ENCODE measurements at places on chromosomes 2 and 18. TPM values are rescaled to one million over a fixed set of nuclear protein-coding genes. Genes with fewer than 3 reads are reported as not detected.
A peak's percentile ranks its signal among the peaks of the same experiment; 100 is the strongest.

DNA sequence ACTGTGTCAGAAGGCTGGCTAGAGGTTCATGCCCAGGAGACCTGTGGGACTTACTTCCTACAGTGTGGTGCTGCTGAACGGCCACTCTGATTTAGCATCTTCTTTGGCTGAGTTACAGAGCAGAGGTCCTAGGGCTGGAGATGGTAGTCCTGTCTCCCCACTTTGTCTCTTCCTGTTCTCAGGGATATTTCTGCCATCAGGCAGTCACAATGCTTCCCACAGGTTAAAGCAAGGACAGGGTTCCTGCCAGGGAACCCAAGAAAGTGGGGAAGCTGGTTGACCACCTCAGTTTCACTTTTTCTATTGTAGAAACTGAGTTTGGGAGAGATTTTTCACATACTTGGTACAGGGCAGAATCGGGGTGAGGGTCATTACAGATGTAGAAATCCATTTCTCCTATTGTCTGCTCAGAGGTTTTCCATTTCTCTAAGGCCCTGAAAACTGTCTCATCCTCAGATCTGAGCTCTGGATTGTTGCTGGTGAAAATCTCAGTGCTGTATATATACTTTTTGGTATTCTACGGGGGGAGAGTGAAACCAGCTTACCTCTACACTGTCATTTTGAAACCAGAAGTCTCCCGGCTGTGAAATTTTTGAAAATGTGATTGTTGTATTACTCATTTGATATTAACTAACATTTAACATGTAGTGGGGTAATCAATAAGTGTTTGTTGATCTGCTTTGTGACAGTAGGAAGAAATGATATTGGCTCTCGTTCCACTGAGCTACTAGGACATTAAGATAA is 37.0 kb upstream of the MEP1B start:
- DNase-seq = no peak

The MRPL30 gene
- 78.0 TPM for total RNA-seq

The CFC1B gene
- not detected for total RNA-seq

DNA sequence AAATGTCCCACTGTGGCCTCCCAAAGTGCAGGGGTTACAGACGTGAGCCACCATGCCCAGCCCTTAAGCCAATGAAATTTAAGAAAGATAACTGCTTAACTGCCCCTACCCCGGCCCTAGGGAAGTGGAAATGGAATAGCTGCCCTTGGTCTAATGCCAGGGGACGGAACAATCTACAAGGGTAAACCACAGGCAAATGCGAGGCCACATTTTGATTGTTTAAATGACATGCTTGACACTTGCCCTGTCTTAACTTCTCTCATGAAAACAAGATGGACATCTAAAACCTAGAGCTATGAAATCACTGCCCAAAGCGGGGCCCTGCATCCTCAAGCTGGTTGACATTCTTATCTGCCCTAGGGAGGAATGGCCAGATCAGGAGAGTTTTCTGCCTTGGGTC is 5.5 kb upstream of the ITSN2 start:
- DNase-seq = no peak

DNA sequence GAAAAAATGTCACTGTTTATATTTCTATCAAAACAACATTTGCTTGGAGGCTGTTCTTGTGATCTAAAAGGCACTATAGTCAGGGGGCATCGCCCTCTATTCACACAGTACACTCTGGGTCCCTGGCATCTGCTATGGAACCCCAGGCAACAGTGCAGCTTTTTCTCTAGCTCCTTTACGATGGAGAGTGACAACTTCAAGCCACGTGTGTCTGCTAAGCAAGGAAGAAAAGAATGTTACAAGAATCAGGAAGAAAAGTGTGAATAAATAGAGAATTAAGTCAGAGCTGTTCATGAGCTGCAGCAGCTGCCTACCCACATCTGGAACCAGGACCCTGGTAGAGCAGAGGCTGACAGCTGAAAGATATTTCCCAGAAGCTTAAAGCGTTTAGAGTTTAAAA is 11.2 kb downstream of the RND3 start:
- DNase-seq = no peak

- DNase-seq = peak; percentile 85
Observed at GRCh38 chr2:191612496-191612895, 65.4 kb upstream of the NABP1 start.

GRCh38 chr2:12430407-12431133 is 286.2 kb upstream of the TRIB2 start:
- DNase-seq = no peak

DNA sequence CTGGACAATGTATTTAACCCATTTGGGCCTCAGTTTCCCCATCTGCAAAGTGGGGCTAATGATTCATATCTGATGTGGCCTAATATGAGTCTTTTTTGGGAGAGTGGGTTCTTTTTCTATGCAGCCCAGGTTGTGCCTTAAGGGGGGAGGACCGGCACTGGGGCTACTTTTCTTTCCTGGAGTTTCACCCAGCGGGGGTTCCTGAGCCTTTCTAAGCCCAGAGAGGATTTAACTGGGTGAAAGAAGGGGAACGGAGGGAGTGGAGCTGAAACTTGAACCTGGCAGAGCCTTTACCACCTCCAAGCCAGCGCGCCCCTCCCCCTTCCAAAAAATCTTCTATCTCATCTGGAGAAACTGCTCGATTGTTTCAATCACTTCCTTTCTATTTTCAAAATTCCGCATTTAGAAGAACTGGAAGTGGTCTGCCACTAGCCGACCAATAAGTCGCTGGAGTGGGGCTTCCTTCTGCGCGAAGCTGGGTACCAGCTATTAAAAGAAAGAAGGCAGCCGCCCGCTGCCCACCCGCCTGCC is 205.0 kb upstream of the SMAD2 start:
- DNase-seq = no peak

GRCh38 chr2:123890148-123890547 is 134.9 kb upstream of the CNTNAP5 start:
- no peak for DNase-seq

DNA sequence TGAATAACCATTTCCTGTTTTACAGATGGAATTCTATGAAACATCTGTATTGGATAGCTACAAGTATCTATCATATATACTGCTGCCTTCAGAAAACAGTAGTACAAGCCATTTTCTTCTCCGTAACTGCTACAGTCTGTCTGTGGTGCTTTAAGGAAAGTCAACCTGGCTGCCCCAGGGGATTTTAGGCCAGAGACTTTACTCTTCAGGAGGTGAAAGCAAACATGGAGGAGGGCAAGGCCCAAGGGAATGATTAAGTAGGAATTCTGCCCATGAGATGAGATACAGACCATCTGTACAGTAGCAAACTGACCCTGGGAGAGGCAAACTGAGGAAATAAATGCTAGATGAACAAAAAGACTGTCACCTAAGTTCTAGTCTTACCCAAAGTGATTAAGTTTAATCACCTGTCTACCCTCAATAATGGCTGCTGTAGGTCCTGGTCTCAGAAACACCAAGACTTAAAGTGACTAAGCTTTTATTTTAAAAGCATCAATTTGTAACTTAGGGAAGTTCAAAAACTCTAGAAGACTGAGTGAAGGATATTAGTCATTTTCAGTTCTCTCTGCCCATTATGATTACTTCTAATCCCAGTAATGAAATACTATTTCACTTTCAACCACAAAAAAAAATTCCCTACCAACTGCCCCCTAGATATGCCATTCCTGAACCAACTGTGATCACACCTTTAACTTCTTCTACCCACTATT is 14.8 kb downstream of the MBD2 start:
- no peak for DNase-seq

The ADCYAP1 gene
- total RNA-seq = not detected

The DCC gene
- not detected for total RNA-seq

GRCh38 chr18:57863706-57864105 is 60.6 kb upstream of the ATP8B1 start:
- no peak for DNase-seq

- DNase-seq = no peak
Observed at GRCh38 chr2:29329899-29330298, 214.7 kb downstream of the CLIP4 start.

- DNase-seq = no peak
Observed at GRCh38 chr2:102018823-102019445, 27.2 kb downstream of the IL1R2 start.

- DNase-seq = no peak
Observed at GRCh38 chr18:79556829-79557585, 122.6 kb upstream of the CTDP1 start.

DNA sequence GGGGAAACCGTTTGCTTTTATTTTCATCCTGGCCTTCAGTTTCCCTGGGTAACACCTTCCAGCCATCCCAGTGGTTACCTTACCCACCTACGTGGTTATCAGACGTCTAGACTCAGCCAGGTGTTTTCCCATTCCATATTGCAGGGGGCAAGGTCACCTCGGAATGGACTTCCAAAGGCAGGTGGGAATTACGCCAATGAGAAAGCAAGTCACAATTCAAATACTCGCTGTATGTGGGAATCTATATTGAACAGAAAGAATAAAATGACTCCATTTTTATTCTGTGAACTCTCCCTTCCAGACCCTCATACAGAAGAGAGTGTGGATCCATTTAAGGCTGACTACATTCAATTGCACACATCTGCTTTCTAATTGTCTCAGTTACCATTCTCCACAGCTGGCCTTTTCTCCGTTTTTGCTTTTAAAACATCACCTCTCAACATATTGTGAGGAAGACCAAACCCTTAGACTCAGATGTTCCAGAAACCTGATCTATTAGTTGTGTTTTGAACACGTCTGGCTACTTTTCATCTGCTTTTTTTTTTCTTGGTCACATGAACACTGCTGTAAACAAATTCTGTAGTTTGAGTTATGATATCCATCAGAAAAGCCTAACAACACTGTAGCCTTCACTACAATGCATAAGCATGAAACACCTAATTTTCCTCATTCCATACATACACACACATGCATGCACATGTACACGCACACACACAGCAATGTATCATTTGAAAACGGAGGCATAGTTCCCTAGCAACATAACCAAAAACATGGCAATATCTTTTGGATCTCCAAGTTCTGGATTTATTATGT is 59.8 kb downstream of the BCL2 start:
- no peak for DNase-seq

DNA sequence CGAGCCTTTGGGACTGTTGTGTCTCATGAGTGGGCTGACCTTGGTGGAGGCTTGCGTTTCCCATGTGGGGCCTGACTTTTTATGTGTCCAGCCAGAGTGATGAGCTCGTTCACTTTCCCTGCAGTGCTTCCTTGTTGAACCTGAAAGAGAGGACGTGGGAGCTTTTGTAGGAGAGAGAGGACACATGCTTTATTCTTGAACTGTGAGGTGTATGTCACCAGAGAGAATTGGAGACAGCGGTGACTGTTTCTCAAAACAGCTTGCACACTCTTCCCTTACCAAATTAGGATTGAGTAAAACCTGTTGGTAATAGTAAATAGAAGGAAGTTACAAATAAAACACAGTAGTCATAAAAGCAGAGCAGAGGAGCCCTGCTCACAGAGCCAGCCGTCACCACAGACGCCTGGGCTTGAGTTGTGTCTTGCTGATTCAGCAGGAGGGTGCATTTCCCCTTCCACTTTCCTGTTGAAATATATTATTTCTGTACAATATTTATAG is 60.7 kb downstream of the INPP4A start:
- DNase-seq = no peak

DNA sequence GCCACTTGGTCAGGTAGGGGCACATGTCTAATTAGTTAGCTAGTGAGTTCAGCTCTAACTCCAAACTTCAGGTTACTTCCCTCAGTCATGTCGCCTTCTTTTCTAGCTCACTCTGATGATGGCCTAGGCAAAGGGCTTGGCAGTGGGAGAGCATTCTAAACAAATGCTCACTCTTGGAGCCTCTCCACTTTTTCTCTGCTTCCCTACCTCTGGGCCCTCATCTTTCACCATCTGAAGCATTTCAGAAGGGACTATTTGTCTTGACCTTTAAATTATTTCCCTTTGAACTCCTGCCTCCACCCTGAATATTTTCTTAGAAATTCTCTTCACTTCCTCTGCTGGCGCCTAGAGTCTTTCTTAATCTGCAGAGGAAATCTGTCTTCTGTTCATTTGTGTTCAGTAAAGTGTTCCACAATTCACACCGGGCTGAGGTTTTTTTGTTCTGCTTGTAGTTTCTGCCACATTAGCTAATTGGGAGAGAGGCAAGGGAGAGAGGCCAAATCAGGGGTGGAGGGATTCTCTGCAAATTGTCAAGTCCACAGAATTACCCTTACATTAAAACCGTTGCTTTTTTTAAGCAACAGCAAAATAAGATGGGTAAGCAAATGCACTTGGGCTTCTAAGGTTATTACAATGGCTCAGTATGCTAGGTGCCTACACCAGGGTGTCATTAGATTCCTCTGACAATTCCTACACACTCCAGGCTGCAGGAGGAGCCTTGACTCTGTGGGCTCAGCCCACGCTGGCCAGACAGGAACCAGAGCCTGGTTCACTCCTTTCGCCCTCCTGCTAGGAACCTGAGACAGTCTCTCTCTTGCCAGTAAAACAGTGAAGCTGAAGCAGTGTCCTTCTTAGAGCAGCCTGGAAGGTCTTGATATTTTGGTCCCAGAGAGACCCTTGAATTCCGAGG is 5.5 kb downstream of the MSGN1 start:
- DNase-seq = no peak

DNA sequence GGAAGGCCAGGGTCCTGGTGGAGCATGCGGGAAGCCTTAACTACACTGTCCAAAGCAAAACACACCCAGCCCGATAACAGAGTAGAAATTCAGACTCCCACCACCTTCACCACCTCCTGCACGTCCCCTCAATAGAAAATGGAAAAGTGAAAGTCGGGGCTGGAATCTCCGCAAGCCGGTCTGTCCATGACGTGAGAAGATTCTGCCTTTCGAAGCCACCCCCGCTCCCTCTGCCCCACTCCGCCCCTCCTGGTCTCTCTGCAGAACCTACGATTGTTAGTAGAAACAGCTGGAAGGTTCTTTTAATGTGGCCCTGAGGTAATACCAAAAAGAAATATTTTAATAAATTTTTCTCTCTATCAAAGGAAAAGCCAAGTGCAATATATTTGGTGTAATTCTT is 116.4 kb downstream of the GBX2 start:
- no peak for DNase-seq

The FBXO41 gene
- total RNA-seq = 0.44 TPM

- no peak for DNase-seq
Observed at GRCh38 chr2:237670641-237671040, 43.3 kb downstream of the LRRFIP1 start.

The ATP6V1B1 gene
- not detected for total RNA-seq

DNA sequence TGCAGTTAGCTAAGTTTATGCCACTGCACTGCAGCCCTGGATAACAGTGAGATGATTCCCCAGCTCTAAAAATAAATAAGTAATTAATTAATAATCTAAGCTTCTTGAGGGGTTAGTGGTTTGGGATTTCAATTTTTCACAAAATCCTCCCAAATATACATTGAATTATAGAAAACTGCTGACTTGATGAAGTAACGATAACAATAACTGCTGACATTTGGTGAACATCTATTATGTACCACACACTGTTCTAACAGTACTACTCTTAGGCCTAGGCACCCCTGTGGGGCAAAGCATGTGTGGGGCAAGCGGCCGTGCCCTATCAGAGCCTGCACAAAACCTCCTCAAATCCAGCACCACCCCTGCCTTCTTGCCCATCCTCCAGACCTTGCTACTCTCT is 245.8 kb upstream of the EPHA4 start:
- DNase-seq = no peak

GRCh38 chr18:1014509-1014908 is 109.8 kb downstream of the ADCYAP1 start:
- DNase-seq = no peak

- peak; percentile 35 for DNase-seq
Observed at GRCh38 chr18:58208207-58208932, 164.3 kb downstream of the NEDD4L start.

The GTF2A1L gene
- total RNA-seq = not detected

- peak; percentile 33 for DNase-seq
Observed at GRCh38 chr18:59323931-59324622, 5.6 kb upstream of the CPLX4 start.

The SCYGR7 gene
- not detected for total RNA-seq

GRCh38 chr18:23099621-23100020 is 35.7 kb upstream of the CABLES1 start:
- no peak for DNase-seq

- DNase-seq = no peak
Observed at GRCh38 chr18:61926532-61926931, 33.7 kb upstream of the RNF152 start.
